ENCODE measurements at places on chromosomes 3 and 15. TPM values are rescaled to one million over a fixed set of nuclear protein-coding genes. Genes with fewer than 3 reads are reported as not detected.

DNA sequence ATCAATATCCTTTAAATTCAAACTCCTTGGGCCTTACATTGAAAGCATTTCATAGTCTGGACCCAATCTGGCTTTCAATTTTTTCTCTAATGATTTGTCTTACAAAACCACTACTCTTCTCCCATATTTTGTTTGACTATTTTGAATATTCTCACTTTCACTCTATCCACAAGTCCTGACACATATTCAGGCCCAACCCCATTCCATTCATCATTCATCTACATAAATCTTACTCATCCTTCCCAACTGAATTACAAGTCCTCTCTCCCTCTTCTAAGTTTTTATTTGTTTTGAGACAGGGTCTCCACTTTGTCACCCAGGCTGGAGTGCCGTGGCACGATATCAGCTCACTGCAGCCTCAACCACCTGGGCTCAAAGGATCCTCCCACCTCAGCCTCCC lies 43.6 kb downstream of the TOP2B start:
- H3K27ac ChIP-seq: no peak overlapping the region
- no peak for DNase-seq
- no peaks in the 10 kb centered on the region for H3K27me3 ChIP-seq
- H3K36me3 ChIP-seq: peaks cover 8% of the 10 kb centered on the region
- H3K4me1 ChIP-seq: peaks cover 2% of the 10 kb centered on the region

DNA sequence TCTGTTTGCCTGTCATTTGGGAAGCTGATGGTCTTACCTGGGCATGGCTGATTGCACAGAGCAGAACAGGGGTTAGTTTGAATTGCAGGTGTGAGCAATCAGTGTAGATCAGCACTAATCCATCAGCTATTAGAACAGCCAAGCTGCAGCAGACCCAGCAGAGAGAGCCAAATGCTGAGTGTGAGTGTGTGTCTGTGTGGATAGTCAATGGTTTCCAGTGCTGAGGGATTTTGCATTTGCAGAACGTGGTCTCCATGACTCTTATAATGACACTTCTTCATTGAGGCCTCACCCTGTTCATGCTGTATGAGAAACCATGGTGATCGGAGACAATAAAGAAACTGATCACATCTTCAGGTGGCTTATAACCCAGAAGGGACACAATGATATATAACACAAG lies 312.1 kb downstream of the SOX2 start:
- H3K36me3 ChIP-seq: no peaks in the 10 kb centered on the region
- H3K4me1 ChIP-seq: no peaks in the 10 kb centered on the region
- H3K27ac ChIP-seq: no peak overlapping the region
- H3K27me3 ChIP-seq: no peaks in the 10 kb centered on the region

The CDHR4 gene
- 6.3 TPM for polyA plus RNA-seq

- H3K27me3 ChIP-seq: no peaks in the 10 kb centered on the region
- no peak overlapping the region for H3K4me3 ChIP-seq
- peak overlapping the region; percentile 62 for H3K27ac ChIP-seq
- H3K36me3 ChIP-seq: no peaks in the 10 kb centered on the region
Measured at GRCh38 chr3:66495668-66496045, 5.2 kb downstream of the LRIG1 start.

DNA sequence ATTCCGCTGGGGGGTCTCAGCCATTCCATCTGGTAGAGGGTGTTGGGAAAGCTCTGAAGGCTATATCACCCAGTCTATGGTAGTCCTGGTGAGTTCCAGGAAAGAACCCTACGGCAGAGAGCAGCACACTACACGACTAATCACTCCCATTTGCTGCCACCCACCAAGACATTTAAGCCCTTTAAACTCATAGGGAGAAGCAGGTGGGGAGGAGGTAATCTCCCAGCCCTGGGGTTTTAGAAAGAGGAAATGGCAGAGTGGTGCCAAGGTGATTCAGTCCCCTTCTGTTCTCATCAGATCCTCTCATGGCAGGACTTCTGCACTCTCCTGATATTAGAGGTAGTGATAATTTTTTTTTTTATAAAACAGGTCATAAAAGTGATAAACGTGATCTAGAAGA lies 10.6 kb upstream of the VWA5B2 start:
- no peaks in the 10 kb centered on the region for H3K4me1 ChIP-seq
- no peaks in the 10 kb centered on the region for H3K36me3 ChIP-seq
- no peak overlapping the region for H3K4me3 ChIP-seq
- no peak overlapping the region for H3K27ac ChIP-seq
- H3K27me3 ChIP-seq: peaks cover 3% of the 10 kb centered on the region

- H3K27ac ChIP-seq: no peak overlapping the region
- H3K36me3 ChIP-seq: peaks cover 10% of the 10 kb centered on the region
- no peaks in the 10 kb centered on the region for H3K4me1 ChIP-seq
- H3K4me3 ChIP-seq: no peak overlapping the region
Measured at GRCh38 chr3:127008236-127008635, 25.3 kb downstream of the PLXNA1 start.

DNA sequence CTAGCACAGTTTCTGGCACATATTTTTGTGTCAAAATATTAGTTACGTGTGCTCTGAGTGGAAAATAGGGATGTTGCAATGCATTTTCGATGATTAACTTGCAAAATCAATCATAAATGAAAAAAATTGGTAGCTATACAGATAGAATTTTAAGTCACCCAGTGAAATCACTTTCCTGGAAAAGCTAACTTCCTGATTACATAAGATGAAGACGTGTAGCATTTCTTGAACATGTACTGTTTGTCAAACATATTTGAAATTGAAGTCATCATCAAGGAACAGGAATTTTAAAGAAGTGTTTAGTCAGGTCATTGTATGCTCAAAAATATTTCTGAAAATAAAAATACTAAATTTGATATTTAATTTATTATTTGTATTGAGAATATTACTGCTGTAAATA lies 977.7 kb downstream of the PLOD2 start:
- H3K27ac ChIP-seq: no peak overlapping the region
- DNase-seq: peak; percentile 27
- no peaks in the 10 kb centered on the region for H3K27me3 ChIP-seq
- no peaks in the 10 kb centered on the region for H3K36me3 ChIP-seq
- H3K4me3 ChIP-seq: no peak overlapping the region

The LRIG1 gene
- 25.1 TPM for polyA plus RNA-seq

The GOLGA8S gene
- polyA plus RNA-seq: 0.05 TPM

- H3K4me3 ChIP-seq: no peak overlapping the region
- no peaks in the 10 kb centered on the region for H3K36me3 ChIP-seq
- H3K27me3 ChIP-seq: peaks cover 5% of the 10 kb centered on the region
- H3K27ac ChIP-seq: no peak overlapping the region
- H3K4me1 ChIP-seq: no peaks in the 10 kb centered on the region
Measured at GRCh38 chr3:182252802-182253201, 540.5 kb upstream of the ATP11B start.

The ITGA11 gene
- 0.35 TPM for polyA plus RNA-seq

The GUCA1C gene
- not detected for polyA plus RNA-seq

The KLHL40 gene
- polyA plus RNA-seq: not detected

DNA sequence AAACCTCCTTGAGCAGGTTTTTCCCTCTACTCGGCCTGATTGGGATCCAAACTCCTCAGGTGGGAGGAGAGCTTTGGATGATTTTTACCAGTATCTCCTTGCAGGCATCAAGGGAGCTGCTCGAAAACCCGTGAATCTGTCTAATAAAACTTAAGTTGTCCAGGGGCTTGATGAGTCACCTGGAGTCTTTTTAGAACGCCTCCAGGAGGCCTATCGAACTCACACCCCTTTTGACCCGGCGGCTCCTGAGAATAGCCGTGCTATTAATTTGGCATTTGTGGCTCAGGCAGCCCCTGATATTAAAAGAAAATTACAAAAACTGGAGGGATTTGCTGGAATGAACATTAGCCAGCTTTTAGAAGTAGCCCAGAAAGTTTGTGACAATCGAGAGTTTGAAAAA lies 41.6 kb downstream of the ZBTB11 start:
- no peak overlapping the region for H3K4me3 ChIP-seq
- no peak for DNase-seq
- no peaks in the 10 kb centered on the region for H3K27me3 ChIP-seq
- H3K27ac ChIP-seq: no peak overlapping the region
- no peaks in the 10 kb centered on the region for H3K4me1 ChIP-seq

The GABRR3 gene
- polyA plus RNA-seq: not detected

DNA sequence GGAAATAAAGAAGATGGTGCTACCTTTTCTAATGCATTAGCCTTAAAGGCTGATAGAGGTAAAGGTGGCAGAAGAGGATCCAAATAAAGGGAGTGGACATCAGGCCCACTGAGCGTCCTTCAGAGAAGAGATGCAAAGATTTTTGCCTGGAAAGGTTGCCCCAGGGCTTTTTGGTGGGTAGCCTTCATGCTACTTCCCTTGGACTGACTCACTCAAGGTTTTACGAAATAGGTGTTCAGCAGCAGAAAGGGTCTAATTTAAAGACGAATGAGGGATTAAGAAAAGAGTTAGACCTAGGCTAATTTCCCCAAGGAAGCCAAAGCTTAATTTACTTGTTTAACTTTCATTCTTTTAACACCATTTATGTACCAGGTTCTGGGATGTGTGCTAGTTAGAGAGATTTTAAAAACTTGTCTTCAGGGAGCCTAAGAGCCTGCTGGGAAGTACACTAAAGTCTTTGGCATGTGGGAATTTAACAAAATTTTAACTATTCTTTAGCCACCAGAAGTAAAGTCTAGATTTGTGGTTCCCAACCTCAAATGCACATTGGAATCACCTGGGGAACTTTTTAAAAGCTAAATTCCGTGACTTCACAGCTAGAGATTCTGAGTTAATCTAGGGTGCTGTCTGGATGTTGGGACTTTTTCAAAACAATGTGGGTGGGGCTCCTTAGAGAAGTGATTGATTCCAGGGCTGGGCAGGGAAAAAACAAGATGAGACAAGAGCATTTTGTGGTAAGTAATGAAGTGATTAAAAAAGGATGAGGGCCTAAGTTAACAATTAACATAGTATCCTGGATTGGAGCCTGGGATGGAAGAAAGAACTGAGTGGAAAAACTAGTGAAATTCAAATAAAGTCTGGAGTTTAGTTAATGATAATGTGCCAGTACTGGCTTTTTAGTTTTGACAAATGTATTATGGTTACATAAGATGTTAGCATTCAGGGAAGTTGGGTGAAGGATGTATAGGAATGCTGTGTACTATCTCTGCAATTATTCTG lies 3.4 kb downstream of the IL20RB start:
- no peak for DNase-seq
- no peaks in the 10 kb centered on the region for H3K4me1 ChIP-seq
- no peaks in the 10 kb centered on the region for H3K27me3 ChIP-seq
- H3K27ac ChIP-seq: no peak overlapping the region

DNA sequence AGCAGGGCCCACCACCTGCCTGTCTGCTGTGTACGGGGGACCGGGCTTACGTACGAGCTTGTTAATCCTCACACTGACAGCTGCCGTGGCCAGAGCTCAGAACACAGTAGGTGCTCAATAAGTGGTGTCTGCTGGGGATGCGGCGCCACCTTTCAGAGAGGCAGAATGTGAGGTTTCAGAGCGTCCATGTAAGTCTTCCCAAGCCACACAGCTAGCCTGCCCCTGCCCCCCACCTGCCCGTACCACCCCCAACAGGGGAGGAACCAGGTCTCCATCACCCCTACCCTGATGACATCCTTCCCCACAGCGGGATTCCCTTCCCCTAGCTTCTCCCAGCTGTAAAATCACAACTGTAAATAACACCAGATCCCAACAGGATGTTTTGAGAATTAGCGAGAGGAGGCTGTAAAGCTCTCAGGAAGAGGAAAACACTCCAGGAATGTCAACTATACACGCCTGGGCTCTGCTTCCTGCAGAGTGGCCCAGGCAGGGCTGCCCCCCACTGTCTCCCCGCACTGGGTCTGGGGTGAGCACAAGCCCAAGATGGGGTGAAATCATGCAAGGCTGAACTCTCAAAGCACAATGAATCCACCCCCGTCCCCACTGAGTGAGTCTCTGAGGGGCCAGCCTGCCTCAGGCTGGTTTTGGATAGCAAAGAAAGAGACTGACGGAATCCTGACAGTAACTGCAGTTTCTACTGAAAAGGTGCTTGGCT lies 250.1 kb upstream of the LYSMD4 start:
- H3K4me3 ChIP-seq: no peak overlapping the region
- no peaks in the 10 kb centered on the region for H3K4me1 ChIP-seq
- no peaks in the 10 kb centered on the region for H3K36me3 ChIP-seq
- H3K27me3 ChIP-seq: no peaks in the 10 kb centered on the region
- DNase-seq: peak; percentile 64

DNA sequence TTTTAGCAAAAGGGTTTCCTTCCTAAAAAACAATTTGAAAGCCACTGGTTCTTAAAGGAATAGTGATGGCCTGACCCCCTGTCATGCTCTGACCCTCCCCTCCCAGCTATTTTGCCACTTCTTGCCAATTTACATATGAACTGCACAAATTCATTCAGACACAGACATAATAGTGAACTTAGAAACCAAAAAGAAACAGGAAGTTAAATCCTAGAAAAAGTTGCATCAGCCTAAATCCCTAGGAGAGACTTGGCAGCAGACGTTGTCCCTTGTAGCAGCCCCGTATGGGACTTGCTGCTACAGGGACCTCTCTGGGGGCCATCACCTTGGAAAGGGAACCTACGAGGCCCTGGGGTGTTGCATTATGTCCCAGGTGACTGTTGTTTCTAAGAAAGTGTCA lies 14.3 kb upstream of the PDE8A start:
- H3K27ac ChIP-seq: no peak overlapping the region
- H3K27me3 ChIP-seq: no peaks in the 10 kb centered on the region
- DNase-seq: no peak
- H3K4me1 ChIP-seq: no peaks in the 10 kb centered on the region

DNA sequence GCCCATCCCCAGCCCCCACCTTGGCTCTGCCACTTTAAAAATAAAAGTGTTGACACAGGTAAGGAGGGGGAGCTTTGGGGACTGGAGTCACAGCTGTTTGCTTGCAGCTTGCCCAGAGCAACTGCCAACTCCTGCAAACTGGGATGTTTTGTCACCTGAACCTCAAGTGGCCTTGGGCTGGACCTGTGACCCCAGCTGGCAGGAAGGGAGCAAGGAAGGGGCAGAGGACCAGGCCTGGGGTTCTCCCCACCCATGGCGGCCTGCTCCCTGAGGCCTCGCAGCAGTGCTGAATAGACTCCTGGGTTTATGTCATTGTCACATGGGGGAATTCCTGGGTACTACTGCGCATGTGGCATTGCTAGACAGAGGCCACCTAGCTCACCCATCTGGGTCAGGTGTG lies 246.9 kb upstream of the TLE3 start:
- H3K4me1 ChIP-seq: peaks cover 28% of the 10 kb centered on the region
- no peaks in the 10 kb centered on the region for H3K36me3 ChIP-seq
- no peak overlapping the region for H3K4me3 ChIP-seq
- DNase-seq: peak; percentile 44
- H3K27me3 ChIP-seq: no peaks in the 10 kb centered on the region

GRCh38 chr3:30258426-30259392 lies 347.7 kb upstream of the TGFBR2 start:
- peaks cover 15% of the 10 kb centered on the region for H3K4me1 ChIP-seq
- H3K36me3 ChIP-seq: no peaks in the 10 kb centered on the region
- no peak overlapping the region for H3K4me3 ChIP-seq
- H3K27me3 ChIP-seq: no peaks in the 10 kb centered on the region
- no peak for DNase-seq
- no peak overlapping the region for H3K27ac ChIP-seq

DNA sequence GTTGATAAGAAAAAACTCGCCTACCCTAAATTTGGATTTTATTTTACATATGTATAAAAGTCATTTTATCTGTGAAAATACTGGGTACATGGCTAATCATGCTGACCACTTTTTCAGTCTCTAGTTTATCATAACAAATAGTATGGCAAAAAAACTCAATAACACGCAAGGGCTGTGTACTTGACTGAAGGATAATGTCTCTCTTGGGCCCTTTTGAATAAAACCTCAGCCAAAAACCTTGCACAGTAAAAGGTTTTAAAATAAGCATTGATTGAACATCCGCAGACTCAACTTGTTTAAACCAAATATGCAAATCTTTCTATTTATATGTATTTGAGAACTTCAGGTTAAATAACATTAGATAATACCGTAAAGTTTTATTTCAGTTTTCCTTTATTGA lies 285.3 kb downstream of the CADM2 start:
- H3K36me3 ChIP-seq: no peaks in the 10 kb centered on the region
- no peak overlapping the region for H3K27ac ChIP-seq

The KIF15 gene
- polyA plus RNA-seq: 1.2 TPM
